Cerebellar cortex (tissue), 1 donor: ENCODE measurements at places on chromosomes 7 and 10.

DNA sequence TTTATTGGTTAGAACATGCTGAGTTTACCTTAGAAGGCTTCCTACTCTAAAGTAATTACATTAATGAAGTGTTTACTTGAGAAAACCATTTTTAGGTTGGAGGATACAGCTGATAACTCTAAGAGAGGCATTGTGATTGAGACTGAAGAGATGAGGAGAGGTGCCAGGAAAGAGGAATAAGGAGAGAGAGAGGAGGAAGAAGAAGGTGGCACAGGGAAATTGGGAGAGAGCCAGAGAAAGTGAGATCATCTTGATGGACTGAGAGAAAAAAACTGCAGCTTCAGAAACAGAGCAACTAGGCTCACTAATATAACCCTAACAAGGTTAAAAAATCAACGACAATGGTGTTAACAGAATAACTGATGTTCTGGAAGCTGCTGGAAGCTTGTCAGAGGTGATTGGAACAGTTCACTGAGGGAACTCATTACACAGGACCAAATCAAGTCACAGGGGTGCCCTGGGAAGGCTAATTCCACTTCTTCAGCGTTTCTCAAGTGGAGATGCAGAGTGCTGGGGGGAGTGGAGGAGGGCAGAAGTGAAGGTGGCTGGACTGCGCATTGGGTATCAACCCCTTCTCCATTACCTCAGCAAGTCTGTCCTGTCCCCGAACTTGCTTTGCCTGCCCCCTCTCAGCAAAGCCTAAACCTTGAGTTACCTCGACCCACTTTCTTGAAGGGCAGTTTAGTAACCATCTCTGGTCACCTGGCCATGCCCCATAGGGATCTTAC, 6.9 kb upstream of the SORBS1 start:
- DNase-seq = no peak

DNA sequence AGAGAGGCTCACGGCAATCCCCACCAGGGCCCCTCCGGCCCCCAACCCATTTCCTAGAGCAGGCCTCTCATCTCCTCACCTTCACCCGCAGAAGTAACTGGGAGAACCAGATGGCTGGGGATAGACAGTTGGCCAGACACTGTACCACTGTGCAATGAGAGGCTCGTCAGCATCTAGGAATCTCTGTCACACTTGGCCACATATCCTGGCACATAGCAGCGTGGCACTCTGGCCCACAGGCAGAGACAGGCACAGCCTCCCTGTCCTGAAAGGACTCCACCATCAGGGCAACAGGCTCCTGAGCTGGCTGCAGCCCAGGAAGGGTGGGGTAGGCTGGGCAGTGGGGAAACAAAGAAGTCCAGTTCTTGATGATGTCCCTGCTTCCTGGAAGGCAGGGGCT, 45.8 kb downstream of the C10orf143 start:
- DNase-seq = no peak

DNA sequence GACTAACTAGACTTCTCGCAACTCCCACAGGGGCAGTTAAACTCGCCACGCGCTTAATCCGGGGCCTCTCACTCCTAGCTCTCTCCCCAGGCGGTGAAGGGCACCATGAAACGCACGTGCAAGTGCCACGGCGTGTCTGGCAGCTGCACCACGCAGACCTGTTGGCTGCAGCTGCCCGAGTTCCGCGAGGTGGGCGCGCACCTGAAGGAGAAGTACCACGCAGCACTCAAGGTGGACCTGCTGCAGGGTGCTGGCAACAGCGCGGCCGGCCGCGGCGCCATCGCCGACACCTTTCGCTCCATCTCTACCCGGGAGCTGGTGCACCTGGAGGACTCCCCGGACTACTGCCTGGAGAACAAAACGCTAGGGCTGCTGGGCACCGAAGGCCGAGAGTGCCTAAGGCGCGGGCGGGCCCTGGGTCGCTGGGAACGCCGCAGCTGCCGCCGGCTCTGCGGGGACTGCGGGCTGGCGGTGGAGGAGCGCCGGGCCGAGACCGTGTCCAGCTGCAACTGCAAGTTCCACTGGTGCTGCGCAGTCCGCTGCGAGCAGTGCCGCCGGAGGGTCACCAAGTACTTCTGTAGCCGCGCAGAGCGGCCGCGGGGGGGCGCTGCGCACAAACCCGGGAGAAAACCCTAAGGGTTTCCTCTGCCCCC, 19.5 kb downstream of the WNT8B start:
- peak; percentile 61 for DNase-seq

DNA sequence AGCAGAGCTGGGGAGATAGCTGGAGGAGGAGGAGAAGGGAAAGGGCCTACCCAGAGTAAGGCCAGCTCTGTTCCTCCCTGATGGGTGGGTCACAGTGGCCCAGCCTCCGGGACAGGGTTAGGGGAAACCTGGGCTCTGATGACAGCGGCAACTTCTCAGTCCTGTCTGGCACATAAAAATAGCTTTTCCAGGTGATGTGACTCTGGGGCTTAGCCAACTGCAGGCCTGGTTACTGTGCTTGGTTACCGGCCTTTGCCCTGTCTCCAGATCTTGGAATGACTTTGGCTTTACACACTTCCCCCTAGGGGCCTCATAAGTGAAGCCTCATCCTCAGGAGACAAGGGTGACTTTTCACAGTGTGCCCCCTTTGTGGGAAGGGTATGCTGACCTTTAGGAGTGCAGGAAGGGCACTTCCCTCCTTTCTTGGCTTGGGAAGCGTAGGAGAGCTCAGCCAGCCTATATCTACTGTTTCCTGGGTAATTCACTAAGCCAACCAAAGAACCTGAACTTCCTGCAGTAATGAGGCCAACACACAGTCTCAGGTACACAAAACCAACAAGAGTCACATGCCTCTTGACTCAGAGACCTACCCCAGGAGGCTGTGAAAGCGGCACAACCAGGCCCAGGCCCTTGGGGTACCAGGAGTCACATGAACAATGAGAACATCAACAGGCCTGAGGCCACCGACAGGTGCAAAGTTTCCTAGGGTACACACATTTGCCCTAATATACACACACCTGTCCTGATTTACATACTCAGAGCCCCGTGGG, 11.7 kb upstream of the HILPDA start:
- DNase-seq = no peak

GRCh38 chr7:21355406-21355874, 72.4 kb upstream of the SP4 start:
- DNase-seq = no peak

DNA sequence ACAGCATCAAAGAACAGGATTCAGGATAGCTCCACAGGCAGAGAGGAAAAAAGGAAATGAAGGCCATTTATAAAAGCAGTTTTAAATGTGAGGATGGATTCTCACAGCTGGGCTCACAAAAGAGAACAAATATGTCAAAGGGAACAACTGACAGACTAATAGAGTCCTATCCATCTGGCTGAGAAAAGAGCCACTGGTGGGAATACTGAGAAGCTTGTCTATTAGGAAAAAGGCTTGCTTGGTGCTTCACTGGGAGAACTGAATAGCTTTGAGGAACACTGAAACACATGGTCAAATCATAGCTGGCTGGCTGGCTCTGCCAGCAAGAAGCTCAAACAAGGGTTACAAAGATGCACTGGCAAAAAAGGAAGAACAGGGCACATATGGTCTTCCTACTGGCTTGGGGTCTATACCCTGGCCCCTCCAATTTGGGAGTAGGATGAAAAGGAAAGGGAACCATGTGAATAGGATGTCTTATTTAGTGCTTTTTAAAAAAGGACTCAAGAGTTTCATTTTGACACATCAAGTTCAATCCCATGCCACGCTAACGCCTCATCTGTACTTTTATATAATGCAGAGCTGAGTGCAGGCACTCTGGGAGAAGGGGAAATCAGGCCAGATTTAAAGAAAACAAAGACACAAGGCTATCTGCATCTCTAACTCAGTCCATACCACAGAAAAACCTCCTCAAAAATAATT, 44.8 kb upstream of the KCNIP2 start:
- DNase-seq = peak; percentile 38

DNA sequence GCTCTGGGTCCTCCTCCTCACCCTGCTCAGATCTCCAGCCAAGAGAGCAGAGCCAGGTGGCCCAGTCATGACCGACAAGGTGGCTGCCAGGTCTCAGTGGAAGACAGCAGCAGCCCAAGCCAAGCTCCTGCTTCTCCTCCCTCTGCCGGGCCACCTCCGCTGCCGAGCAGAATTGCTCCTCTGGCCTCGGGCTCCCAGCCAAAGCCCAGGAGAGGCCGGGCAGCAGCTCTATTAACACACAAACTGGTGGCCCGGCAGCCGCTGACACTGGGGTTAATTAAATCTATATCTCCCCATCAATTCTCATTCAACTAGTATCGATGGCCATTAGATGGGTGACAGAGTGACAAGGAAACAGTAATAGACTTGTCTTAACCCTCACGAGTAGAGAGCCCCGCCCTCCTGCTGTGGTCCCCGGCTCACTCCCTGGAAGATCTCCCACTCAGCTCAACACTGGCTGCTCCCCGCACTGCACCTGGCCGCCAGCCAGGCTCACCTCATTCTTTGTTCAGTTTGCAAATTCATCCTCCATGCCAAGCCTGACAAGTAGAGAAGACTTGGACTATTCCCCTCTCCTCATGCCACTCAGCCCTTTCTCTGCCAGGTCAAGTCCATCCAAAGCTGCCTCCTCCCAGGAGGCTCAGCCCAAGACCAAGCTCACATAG, 74.1 kb upstream of the UNC5B start:
- DNase-seq = peak; percentile 49

- peak; percentile 20 for DNase-seq
Observed at GRCh38 chr10:57338823-57339558, 928.7 kb downstream of the IPMK start.

- no peak for DNase-seq
Observed at GRCh38 chr7:83937930-83938329, 256.7 kb downstream of the SEMA3A start.

GRCh38 chr7:36651404-36651803, 72.9 kb downstream of the AOAH start:
- DNase-seq = no peak

- DNase-seq = no peak
Observed at GRCh38 chr10:29501692-29502091, 133.1 kb downstream of the SVIL start.

- DNase-seq = peak; percentile 84
Observed at GRCh38 chr7:99036546-99037111, 107.3 kb downstream of the SMURF1 start.

- DNase-seq = no peak
Observed at GRCh38 chr10:119478111-119478802, 64.3 kb downstream of the RGS10 start.

GRCh38 chr7:2544541-2545188, 10.7 kb downstream of the BRAT1 start:
- no peak for DNase-seq

- peak; percentile 42 for DNase-seq
Observed at GRCh38 chr10:69845574-69846292, 44.0 kb downstream of the COL13A1 start.

GRCh38 chr10:117273980-117274379, 33.1 kb downstream of the SLC18A2 start:
- DNase-seq = no peak

- peak; percentile 25 for DNase-seq
Observed at GRCh38 chr10:19941206-19941880, 125.1 kb downstream of the PLXDC2 start.

- DNase-seq = peak; percentile 76
Observed at GRCh38 chr7:103687951-103688350, 241.9 kb upstream of the SLC26A5 start.

DNA sequence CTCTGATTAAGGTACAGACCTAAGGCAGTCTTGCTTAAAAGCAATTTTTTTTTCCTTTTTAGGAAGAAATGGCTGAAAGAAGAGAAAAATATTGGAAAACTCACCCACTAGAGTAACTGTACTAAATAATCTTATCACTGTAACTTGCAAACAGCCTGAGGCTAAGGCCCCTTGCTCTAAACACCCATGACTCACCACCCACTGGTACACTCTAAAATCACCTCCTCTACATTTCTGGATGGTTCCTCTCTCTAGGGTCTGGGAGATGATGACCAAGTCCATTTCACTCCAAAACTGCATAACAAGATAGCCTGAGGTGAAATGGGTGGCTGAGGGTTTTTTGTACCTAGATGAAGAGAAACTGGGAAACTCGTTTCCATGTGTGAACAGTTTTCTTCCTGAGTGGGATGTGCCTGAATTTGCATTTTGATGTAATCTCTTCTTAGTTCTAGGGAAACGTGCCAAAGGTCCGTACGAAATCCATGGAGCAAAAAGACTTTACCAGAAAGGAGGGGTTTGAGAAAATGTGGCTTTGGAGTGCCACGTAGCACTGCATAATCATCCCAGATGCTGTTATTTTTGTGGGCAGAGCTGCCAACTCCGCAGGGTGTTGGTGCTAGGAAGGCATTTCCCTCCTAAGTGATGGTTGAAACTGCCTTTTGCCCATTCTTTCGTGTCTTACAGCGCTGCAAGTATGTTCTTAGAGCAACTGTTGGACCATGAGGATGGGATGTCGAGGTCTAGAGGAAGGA, 113.5 kb upstream of the C10orf90 start:
- no peak for DNase-seq

GRCh38 chr7:37052705-37053104, 328.4 kb upstream of the AOAH start:
- no peak for DNase-seq

DNA sequence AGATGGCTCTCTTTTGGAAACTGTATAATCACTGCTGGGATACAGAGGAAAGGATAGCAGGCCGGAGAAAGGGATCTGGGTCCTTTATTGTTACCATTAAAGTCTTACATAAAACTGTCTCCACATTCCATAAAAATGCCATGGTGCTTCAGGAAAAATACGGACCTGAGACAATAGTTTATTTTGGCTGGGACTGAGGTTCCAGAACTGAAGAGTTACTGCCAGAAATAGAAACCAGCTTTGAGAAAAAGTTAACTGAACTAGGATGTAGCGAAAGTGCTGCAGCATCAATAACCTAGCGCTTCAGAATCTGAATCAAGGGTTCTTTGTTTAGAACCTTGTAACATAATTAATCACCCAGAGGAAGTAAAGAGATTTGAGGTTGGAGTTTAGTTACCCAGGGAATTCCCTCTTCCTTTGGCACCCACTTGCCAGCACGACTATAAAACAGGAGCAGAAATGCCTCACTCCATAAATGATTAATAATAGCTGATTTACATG, 38.0 kb downstream of the MEOX2 start:
- no peak for DNase-seq

DNA sequence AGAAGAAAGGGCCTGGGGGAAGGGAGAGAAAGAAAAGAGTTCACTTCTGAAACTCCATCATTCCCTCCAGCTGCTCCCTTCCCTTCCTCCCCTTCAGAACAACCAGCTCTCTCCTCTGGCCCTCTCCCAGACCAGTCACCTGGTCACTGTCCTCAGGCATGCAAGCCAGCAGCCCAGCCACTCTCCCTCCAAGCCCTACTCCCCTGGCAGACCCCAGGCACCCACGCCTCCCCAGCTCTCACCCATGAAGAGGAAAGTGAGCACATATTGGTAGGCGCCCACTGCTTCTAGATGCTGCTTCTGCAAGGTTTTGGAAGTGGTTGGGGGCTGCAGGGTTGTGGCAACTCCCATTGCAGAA, 353 bp downstream of the MOGAT3 start:
- DNase-seq = no peak

GRCh38 chr10:104492329-104492940, 138.8 kb downstream of the CFAP58 start:
- DNase-seq = no peak

GRCh38 chr10:95295031-95295755, 4.4 kb upstream of the PDLIM1 start:
- DNase-seq = no peak
